ENCODE measurements at places on chromosomes 11 and 22.

GRCh38 chr22:44274918-44275630, 37.7 kb downstream of the SHISAL1 start:
- no peak for DNase-seq

DNA sequence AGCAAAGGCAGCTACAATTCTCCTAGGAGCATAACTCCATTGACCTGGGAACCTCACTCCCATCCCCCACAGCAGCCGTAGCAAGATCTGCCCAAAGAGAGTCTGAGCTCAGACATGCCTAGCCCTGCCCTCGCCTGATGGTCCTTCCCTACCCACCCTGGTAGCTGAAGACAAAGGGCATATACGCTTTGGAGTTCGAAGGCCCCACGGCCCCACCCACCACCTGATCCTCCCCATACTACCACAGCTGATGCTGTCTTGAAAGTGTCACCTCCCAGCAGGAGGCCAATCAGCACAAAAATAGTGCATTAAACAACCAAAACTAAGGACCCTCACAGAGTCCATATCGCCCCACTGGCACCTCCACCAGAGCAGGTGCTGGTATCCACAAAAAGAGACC, 22.6 kb upstream of the GNAZ start:
- DNase-seq: no peak

DNA sequence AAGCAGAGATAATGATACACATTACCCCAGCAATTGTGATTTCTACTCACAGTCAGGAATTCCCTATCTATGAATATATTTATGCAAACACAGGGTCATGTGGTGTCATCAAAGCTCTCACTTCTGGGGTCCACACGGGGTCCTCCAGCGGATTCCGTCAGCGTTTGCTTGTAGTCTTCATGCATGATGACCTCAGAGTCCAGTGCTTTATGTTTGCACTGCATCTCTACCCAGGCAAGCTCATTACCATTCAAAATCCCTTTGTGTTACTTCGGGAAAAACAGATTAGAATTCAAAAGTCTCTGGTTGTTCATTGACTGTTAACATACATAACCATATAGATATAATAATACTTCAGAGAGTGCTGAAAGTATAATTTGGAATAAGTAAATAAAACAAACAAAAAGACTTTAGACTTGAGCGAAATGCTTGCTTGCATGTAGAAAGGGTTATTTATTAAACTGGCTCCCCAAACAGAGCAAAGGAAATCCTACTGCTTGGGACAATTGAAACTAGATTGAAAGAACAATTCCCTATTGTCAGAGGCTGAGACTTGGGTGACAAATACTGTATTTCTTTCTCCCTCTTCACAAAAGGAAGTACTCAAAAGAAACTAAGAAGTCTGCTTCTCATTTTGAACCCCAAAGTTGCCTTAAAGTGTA, 423.1 kb downstream of the ETS1 start:
- DNase-seq: no peak

DNA sequence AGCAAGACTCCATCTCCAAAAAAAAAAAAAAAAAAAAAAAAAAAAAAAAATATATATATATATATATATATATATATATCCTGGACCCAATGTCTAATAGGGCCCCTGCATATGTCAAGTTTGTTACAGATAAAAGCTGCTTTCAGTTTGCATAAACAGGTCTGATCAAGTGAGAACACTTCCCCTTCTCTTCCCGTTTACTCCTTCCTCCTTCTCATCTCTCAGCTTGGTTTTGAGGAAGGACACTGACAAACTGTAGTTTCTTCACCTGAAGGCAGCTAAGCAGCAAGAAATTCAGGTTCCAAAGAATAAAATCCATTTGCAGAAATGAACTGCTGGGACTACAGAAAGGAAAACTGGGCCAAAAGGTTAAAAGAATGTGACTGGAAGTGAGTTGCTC, 11.7 kb downstream of the THOC5 start:
- DNase-seq: no peak

DNA sequence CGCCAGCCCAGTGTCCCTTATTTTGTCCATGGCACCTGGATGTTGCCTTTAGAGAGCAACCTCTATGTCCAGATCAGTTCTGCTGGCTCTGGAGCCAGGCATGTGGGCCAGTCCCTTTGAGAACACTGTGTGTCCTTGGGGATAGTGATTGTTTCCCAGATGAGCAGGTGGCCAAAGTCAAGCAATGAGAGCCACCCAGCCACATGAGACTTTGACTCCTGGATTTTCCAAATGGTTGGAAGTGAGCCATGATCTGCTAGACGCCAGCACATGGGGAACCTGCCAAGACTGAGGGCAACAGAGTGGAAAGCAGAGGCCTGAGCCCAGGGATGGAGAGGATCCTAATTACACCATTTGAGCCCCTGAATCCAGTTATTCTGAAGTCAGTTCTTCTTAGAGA, 479.8 kb downstream of the OPCML start:
- no peak for DNase-seq

- no peak for DNase-seq
These were observed 86.1 kb upstream of the PARVA start for GRCh38 chr11:12291313-12291712.

GRCh38 chr22:50025993-50026392, 13.4 kb upstream of the IL17REL start:
- DNase-seq: no peak

GRCh38 chr11:2376751-2377451, at the start of gene CD81:
Gene CD81 (plus strand): TSS chr11:2377310. CDS start chr11:2377550, 240 bp downstream.
- DNase-seq: no peak
